Activated CD4-positive, alpha-beta T cell treated with anti-CD3 and anti-CD28 coated beads for 36 hours (primary cell): ENCODE measurements at places on chromosomes 3 and 15. TPM values are rescaled to one million over a fixed set of nuclear protein-coding genes. Genes with fewer than 3 reads are reported as not detected.

The ZNF502 gene
- 2.4 TPM for total RNA-seq

The SERPINI2 gene
- total RNA-seq: not detected

The CFAP20DC gene
- 3.5 TPM for total RNA-seq

DNA sequence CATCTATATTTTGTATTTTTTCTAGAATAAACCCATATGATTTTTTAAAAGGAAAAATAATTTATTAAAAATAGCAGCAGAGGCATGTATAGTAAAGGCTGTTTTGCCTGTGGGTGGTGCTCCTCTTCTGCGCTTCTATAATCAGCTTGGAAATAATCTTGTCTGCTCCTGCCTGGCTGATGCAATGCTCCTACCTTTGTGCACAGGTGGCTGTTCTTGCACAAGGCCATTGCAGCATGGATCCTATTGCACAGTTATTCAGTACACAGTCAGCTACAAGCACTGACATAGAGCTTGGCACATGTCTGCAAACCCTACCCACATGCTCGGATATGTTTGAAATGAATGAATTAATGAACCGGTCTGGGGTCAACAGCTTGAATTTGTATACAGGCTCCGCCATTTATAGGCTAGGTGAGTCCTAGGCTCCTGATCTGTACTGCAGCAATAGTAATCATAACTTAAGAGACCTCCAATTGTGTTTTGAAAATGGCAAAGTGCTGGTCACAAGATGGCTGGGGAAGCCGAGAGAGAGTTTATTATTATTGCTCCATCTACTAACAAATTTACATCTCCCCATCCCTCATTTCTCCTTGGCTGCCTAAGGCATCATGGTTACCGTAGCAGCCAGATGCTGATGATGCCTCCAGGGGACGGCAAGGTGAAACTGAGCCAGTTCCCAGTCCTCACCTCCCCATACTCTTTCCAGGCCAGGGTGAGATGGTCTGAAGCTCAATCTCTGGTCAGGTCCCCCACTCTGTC lies 532 bp upstream of the RTP1 start:
- DNase-seq: no peak

DNA sequence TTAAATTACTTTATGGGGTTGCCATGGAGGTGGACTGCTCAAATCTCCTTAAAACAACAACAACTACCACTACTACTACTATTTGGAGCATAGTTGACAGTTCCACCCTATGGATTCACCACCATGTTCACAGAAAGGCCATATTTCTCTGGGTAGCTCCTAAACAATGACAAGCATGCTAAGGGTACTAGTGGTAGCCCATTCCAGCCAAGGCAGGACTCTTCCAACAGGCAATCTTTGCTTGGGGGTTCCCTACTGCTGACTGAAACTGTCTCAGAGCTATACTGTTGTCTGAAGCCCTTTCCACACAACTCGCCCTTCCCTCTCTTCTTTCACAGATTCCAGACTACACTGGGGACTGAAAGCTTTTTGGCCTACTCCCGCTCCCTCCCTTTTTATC lies 68.9 kb downstream of the CYP19A1 start:
- no peak for DNase-seq

DNA sequence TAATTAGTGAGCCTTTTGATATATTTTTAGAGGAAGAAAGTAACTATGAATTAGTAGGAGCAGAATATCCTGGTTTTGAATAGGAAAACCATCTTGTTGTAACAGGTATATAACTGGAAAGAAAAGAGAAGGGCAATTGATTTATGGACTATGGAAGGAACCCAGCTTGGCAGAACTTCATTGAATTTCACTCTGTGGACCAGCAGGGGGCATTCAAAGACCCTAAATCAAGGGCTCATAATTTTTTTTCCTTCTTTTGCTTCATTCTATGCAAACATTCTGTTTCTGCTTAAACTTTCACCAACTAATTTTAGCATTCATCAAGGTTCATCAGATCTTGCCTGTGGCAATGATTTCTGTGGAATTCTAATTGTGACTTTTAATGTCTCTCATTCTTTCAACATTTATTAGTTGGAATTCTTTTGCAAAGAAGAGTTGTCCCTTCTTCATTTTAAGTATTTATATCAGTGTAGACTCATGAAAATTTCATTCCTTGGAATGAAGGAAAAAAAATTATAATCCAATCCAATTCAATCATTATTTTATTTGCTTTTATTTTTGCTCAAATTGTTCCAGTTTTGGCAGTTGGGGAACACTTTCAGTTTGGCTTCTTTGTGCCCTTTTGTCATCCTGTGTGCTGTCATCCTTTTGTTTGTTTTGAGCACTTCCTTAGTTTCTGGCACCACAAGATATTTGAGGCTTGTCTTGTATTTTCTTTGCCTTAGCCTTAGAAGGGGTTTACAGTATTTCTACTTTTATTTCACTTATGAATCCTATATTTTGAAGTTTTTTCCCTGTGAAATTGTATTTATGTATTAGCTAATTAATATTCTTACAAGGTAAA lies 30.4 kb downstream of the NXPE3 start:
- peak; percentile 45 for DNase-seq

- DNase-seq: no peak
Observed at GRCh38 chr3:57019057-57019456, 41.4 kb upstream of the SPATA12 start.

DNA sequence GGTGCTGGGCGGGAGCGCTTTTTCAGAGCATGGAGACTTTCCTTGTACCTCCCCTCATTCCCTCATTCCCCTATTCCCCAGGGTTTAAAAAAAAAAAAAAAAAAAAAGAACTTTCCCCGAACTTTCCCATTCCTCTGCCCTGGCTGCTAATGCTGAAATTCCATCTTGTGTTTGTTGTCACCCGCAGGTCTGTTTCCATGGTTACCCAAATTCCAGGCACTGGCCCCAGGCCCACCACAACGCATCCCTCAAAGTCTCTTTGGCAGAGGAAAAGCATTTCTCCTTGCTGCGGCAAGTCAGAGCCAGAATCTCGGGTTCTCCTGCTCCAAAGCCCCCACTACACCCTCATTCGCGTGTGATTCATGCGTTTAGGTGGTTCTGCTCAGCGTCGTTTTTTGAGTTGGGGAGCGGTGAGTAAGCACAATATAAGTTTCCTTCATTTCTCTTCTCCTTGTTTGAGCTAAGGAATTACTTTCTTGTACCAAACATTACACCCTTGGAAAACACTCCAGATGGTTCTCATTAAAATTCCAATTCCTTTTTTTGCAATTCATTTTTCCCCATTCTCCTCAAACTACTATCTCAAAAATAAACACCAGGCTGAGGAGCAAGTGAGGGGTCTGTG lies 21.6 kb downstream of the ANAPC13 start:
- DNase-seq: no peak
